CD8-positive, alpha-beta T cell (primary cell): ENCODE measurements at places on chromosomes 6 and 20. TPM values are rescaled to one million over a fixed set of nuclear protein-coding genes. Genes with fewer than 3 reads are reported as not detected.

FAM184A gene
- total RNA-seq, result 0.79 TPM

CRIP3 gene
- 0.64 TPM for total RNA-seq

ANKEF1 gene
- 0.58 TPM for total RNA-seq

CAPN11 gene
- 0.22 TPM for total RNA-seq

ARFGAP1 gene
- total RNA-seq, result 121 TPM

GNRH2 gene
- total RNA-seq, result not detected

ELOVL5 gene
- 82.7 TPM for total RNA-seq

POPDC3 gene
- total RNA-seq, result not detected

CFAP61 gene
- total RNA-seq, result not detected

PMEPA1 gene
- 22.4 TPM for total RNA-seq

BPIFB2 gene
- total RNA-seq, result not detected

KHDRBS2 gene
- total RNA-seq, result not detected

DNAH8 gene
- not detected for total RNA-seq

CCDC170 gene
- total RNA-seq, result not detected

APMAP gene
- 31.0 TPM for total RNA-seq

TAGAP gene
- total RNA-seq, result 137 TPM

TMEM151B gene
- not detected for total RNA-seq

RGS17 gene
- not detected for total RNA-seq

IER3 gene
- total RNA-seq, result 9.9 TPM

EPPIN gene
- not detected for total RNA-seq

SLC25A27 gene
- total RNA-seq, result 0.28 TPM

ACSS1 gene
- 17.5 TPM for total RNA-seq

ANKRD66 gene
- not detected for total RNA-seq

POLR1H gene
- 30.7 TPM for total RNA-seq

RAET1L gene
- total RNA-seq, result not detected

BMP2 gene
- total RNA-seq, result not detected

TDRD6 gene
- total RNA-seq, result not detected

CST2 gene
- not detected for total RNA-seq

PTK6 gene
- total RNA-seq, result 0.14 TPM

PNPLA1 gene
- total RNA-seq, result not detected

SAMD5 gene
- not detected for total RNA-seq

TUBB1 gene
- not detected for total RNA-seq

RAD21L1 gene
- total RNA-seq, result not detected

OR5V1 gene
- total RNA-seq, result not detected

MMP24 gene
- 0.08 TPM for total RNA-seq

SIRPB2 gene
- not detected for total RNA-seq

LPA gene
- total RNA-seq, result not detected

CGA gene
- total RNA-seq, result not detected

MCHR2 gene
- not detected for total RNA-seq

LAMP5 gene
- total RNA-seq, result not detected

SPATA25 gene
- total RNA-seq, result 0.64 TPM

TCF15 gene
- total RNA-seq, result not detected

FAM83C gene
- not detected for total RNA-seq

ZNF335 gene
- 90.9 TPM for total RNA-seq

PGC gene
- not detected for total RNA-seq

BCAS1 gene
- not detected for total RNA-seq

RIMS4 gene
- total RNA-seq, result not detected

CYP39A1 gene
- not detected for total RNA-seq

OR2J3 gene
- total RNA-seq, result not detected

NQO2 gene
- 5.5 TPM for total RNA-seq

TRAPPC3L gene
- total RNA-seq, result not detected

C6orf52 gene
- total RNA-seq, result not detected

TRIM27 gene
- 9.4 TPM for total RNA-seq

GPSM3 gene
- total RNA-seq, result 156 TPM
